ENCODE measurements at places on chromosomes 6 and 20.

- no peak for DNase-seq
These were observed 142.3 kb downstream of the LY86 start for GRCh38 chr6:6730831-6731230.

- DNase-seq: no peak
These were observed 20.8 kb downstream of the ZFAND3 start for GRCh38 chr6:37840143-37840939.

DNA sequence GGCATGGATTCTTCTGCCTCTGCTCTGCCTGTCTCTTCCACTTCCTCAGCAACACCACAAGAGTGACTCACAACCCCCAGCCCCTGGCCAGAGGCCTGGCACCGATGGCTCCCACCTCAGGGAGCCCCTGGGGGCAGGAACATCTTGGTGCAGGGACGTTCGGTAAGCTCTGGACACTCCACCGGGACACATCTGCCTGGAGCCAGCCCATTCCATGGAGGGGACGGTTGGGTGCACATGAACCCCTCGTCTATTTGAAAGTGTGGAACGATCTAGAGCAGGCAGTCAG lies 246.5 kb downstream of the ERMARD start:
- no peak for DNase-seq

- DNase-seq: no peak
These were observed 9.9 kb downstream of the STX16 start for GRCh38 chr20:58660855-58661597.

- no peak for DNase-seq
These were observed 36.3 kb upstream of the NRSN1 start for GRCh38 chr6:24089736-24090135.

GRCh38 chr6:111980971-111981840 lies 72.7 kb upstream of the CCN6 start:
- no peak for DNase-seq

- DNase-seq: peak; percentile 74
These were observed 10.5 kb downstream of the BCL2L1 start for GRCh38 chr20:31712112-31712553.

DNA sequence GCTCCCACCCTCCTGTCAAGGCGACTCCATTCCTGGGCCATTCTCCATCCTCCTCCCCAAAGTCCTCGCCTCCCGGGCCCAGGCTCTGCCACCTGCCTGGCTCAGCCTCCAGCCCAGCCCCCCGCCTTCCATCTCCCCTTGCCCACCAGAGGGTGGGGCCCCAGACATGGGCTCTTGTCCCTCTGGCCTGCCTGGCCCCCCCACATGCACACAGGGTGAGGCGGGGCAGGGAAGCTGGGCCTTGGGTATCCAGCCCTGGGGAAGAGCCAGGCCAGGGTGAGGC lies 95.2 kb downstream of the YTHDF1 start:
- DNase-seq: no peak

DNA sequence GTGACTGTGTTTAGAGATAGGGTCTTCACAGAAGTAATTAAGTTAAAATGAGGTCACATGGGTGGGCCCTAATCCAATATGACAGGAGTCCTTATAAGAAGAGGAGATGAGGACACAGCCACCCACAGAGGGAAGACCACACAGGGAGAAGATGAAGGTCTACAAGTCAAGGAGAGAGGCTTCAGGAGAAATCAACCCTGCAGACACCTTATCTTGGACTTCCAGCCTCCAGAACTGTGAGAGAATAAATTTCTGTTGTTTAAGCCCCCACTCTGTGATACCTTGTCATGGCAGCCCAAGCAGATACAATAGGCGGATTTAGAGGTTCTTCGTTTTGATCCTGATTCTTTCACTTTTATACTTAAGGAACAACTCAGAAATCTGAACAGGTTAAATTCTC lies 63.5 kb upstream of the NEDD9 start:
- DNase-seq: no peak

- no peak for DNase-seq
These were observed 149.4 kb downstream of the CD24 start for GRCh38 chr6:106825156-106825555.

All from DMS153 (cell line).